ENCODE measurements at places on chromosomes 1 and 21. TPM values are rescaled to one million over a fixed set of nuclear protein-coding genes. Genes with fewer than 3 reads are reported as not detected.

DNA sequence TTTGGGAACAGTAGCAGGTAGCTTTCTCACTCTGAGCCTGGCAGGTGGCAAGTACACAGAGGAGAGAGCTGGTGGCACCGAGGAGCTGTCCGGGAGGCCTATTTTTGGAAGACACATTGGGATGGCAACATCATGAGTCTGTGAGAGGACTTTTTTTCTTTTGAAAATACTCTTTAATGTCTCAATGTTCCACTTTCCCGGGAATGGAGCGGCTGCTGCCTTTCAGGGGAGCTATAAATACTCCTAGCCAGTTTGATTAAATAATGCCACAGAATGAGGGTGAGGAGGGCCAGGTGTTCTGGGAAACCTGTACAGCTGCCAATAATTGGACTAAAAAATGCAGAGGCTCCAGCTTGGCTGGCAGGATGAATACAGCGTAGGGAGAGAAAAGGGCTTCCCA is 93.3 kb upstream of the COG2 start:
- no peak for DNase-seq

DNA sequence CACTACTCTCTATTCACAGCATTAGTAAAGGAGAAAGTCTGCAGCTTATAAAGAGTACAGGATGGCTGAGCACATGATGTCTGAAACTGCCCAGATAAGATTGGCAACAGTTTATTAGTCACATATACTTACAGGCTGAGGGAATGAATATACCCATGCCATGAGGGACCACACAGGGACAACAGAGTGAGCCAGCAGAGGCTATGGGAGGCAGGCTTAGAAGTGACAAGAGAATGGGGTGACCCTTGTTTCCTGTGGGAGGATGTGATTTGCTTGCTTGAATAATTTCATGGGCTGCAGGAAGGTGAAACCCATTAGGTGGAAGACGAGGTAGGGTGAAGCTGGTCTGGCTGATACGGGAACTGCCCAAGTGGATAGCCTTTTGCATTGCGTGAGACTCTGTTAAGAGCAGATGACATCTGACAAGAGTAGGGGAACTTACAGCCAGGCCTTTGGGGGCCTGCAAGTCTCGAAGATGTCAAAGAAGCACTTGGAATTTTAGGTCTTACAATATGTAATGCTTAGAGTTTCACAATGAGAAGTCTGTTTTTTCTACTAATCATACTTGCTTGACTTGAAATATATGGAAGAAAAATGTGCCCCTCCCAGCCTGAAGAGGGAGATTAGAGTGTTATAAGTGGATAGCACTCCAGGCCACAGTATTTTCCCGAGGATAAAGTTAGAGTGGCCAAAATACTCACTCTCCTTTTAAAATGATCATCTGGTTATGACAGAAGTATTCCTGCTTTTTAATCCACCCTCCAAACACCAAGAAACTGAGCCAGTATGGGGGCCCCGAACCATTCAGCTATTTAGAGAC is 34.6 kb upstream of the TNFSF4 start:
- no peak for DNase-seq

- DNase-seq: no peak
These were observed 31.9 kb downstream of the CFAP74 start for GRCh38 chr1:1971688-1972087.

GRCh38 chr1:22218618-22219250 is 75.8 kb upstream of the WNT4 start:
- DNase-seq: no peak

DNA sequence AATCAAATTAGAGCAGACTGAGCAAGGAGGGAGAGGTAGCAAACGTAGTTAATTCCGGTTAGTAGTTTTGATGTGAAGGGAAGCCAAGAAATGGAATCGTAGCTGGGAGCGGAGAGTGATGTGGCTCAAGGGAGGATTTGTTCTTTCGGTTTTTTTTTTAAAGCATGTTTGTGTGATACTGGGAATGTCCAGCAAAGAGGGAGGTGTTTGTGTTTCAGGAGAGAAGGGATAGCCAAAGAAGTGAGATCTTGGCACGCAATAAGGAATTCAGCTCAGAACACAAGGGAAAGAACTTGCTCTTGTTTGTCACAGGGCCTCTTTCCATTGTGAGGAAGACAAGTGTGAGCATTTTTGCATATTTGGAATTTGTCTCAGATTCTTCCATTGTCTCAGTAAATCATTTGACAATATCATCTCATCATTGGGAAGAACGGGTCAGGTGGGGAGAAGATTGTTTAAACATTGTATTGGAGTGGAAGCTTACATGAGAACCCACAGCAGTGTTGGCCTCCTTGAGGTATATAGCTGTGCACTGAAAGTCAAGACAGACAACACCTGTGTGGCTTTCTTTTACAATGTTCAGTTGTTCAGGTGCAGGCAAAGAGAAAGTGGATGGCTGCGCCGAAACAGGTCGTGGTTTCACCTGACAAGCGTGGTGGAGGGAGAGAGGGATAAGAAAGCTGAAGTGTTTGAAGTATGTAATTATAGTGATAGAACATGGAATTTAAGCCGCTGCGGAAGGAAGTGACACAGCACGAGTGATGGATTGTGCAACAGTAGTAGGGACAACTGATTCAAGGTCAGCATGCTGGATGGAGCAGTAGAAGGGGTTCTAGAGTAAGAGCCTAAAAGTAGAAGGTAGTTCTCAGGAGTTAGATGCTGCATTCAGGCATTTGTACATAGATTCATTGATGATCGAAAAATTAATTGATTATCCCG is 25.4 kb downstream of the FMN2 start:
- DNase-seq: no peak

SHISAL2A gene
- total RNA-seq: not detected
